Calu3 (cell line): ENCODE measurements at places on chromosomes 7 and 10. TPM values are rescaled to one million over a fixed set of nuclear protein-coding genes. Genes with fewer than 3 reads are reported as not detected.
A peak's percentile ranks its signal among the peaks of the same experiment; 100 is the strongest.

Gene C10orf62
- 1.5 and 1.7 TPM in 2 replicates for total RNA-seq

GRCh38 chr10:3375505-3375904 lies 202.9 kb upstream of the PITRM1 start:
- no peaks in the 10 kb centered on the region for H3K36me3 ChIP-seq
- H3K4me1 ChIP-seq, result no peaks in the 10 kb centered on the region
- no peak overlapping the region for H3K4me3 ChIP-seq
- peaks cover 26% of the 10 kb centered on the region for H3K27me3 ChIP-seq

Gene GJD4
- not detected in 2 replicates for total RNA-seq

- H3K4me3 ChIP-seq, result no peak overlapping the region
- no peaks in the 10 kb centered on the region for H3K36me3 ChIP-seq
- H3K4me1 ChIP-seq, result no peaks in the 10 kb centered on the region
- H3K27ac ChIP-seq, result no peak overlapping the region
- peaks cover 83% of the 10 kb centered on the region for H3K27me3 ChIP-seq
- DNase-seq, result peak; percentile 63
Observed at GRCh38 chr7:76234931-76235441, 33.3 kb downstream of the SRRM3 start.

GRCh38 chr10:133464582-133465031 lies 10.9 kb downstream of the SCART1 start:
- peaks cover 5% of the 10 kb centered on the region for H3K36me3 ChIP-seq
- no peak for DNase-seq
- H3K27ac ChIP-seq, result no peak overlapping the region
- no peaks in the 10 kb centered on the region for H3K4me1 ChIP-seq
- H3K4me3 ChIP-seq, result no peak overlapping the region
- no peaks in the 10 kb centered on the region for H3K27me3 ChIP-seq

Gene MET
- total RNA-seq, result 242 and 249 TPM in 2 replicates

Gene SPDYE9
- total RNA-seq, result not detected in 2 replicates
